Stimulated activated CD8-positive, alpha-beta memory T cell treated with anti-CD3 and anti-CD28 coated beads, Interleukin-4, amount 100 ng/mL, for 1 hour (primary cell): ENCODE measurements at places on chromosomes 12 and 14.

DNA sequence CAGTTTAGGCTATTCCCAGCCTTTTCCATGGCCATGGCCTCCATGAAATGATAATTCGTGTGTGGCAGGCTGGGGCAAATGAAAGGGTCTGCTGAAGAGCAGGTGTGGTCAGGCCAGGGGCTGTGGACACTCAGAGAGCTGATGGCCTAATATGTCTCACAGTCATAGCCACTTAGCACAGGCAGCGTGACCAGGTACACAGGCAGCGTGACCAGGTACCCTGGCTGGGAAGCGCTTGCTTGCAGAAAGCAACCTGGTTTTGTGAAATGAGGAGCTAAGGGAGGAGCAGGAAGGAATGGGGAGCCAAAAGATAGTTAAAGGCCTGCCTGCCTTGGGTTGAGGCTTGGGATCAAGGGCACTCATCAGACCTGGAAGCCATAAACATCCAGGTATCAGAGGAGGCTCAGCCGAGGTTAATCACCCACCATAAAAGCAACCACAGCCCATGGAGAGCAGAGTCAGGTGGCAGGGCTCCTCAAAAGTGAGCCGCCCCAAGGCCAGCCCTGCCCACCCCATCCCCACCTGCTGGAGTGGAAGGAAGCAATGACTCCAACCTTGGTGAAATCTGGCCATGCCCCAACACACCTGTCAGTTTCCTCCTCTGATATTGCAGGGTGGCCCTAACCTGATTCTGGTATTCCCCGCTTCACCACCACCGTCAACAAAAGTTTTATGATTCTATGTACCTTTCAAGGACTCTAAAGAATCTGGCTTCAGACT, 8.0 kb upstream of the KRT8 start:
- DNase-seq = no peak

GRCh38 chr12:31876568-31877424, 82.4 kb upstream of the RESF1 start:
- no peak for DNase-seq

GRCh38 chr12:9049520-9050133, 60.3 kb downstream of the KLRG1 start:
- DNase-seq = no peak

GRCh38 chr14:70080076-70080475, 108.7 kb downstream of the SLC8A3 start:
- DNase-seq = no peak

GRCh38 chr12:41327096-41327895, 139.2 kb downstream of the PDZRN4 start:
- DNase-seq = no peak

DNA sequence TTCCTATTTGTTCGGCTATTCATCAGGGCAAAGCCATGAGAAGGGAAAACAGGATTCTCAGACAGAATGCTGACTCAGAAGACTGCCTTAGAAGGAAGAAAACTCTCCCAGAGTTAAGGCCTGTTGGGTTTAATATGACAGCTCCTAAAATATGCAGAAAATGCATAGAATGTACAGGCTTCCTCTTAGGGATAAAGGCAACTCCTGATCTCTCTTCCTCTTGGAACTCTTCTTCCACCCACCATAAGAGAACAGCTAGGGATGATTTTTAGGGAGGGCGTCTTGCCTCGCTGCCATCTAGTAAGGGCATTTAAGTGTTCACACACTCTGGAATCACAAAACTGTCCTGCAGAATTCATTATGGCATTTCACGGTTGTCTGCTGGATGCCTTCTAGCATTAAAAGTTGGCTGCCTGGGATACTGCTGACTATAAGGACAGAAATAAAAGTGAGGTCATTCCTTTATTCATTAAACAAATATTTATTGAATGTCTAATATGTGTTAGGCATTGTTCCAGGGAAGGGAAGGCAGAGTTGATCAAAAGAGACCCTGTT, 73.7 kb downstream of the DCAF5 start:
- no peak for DNase-seq

DNA sequence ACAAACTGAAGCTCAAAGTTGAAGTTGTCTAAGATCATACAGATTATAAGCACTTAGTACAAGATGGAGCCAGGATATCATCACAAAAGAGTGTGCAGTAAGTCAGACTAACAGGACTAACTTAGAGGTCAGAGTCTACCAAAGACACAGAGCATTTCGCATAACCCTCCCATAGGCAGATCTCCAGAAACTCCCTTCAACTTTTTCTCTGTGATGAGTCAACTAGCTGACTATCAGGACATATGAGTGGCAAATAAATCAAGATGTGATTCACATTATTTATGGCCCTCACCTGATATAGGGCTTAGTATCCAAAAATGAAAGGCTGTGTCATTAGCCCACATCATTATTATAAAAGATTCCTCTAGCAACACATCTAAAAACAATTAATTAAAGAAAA, 484.6 kb downstream of the GALC start:
- no peak for DNase-seq

GRCh38 chr12:118398940-118399339, 22.6 kb downstream of the SUDS3 start:
- DNase-seq = no peak

- DNase-seq = no peak
These were observed 877 bp downstream of the BAG5 start for GRCh38 chr14:103561381-103562178.
